HCEC 1CT (cell line): ENCODE measurements at places on chromosomes 2 and 18.

GRCh38 chr2:199751492-199752120, 99.4 kb downstream of the FTCDNL1 start:
- DNase-seq, result no peak

GRCh38 chr2:102304711-102305611, 6.4 kb upstream of the IL1RL1 start:
- DNase-seq, result no peak

GRCh38 chr2:205684871-205685313, 2.6 kb downstream of the NRP2 start:
- DNase-seq, result no peak

GRCh38 chr18:63111671-63112402, 207.7 kb downstream of the BCL2 start:
- DNase-seq, result no peak

DNA sequence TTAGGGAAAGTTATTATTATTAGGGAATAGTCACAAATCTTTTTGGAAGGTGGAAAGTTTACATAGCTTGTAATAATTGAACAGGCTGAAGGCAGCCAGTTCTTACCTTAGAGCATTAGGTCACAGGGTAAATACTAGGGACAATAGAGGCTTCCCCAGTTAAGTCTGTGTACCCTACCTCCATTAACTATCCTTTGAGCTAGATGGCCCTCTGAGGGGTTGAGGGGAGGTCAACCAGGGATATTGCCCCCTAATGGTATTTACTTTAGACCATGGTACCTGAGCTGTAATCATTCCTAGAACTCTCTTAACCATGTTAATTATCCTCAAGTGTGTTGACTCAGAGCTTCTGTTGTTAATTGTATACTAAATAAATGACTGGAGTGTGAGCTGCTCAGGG, 120.5 kb upstream of the SCN7A start:
- no peak for DNase-seq

GRCh38 chr2:104412384-104412783, 441.5 kb upstream of the POU3F3 start:
- no peak for DNase-seq

GRCh38 chr2:239721531-239721930, 303.6 kb downstream of the NDUFA10 start:
- no peak for DNase-seq

GRCh38 chr2:85257970-85258605, 69.7 kb downstream of the TGOLN2 start:
- no peak for DNase-seq

- no peak for DNase-seq
These were observed 232.4 kb downstream of the INSIG2 start for GRCh38 chr2:118320658-118321057.
